Frontal cortex (tissue), 4 donors: ENCODE measurements at places on chromosomes 3 and 15.

- DNase-seq, result peak; percentile 17
Observed at GRCh38 chr15:31974855-31975829, 55.2 kb upstream of the CHRNA7 start.

- DNase-seq, result no peak
Observed at GRCh38 chr3:101249522-101249921, 70.9 kb downstream of the IMPG2 start.

- no peak for DNase-seq
Observed at GRCh38 chr15:65856821-65857455, 12.4 kb upstream of the RAB11A start.

GRCh38 chr3:16402451-16402850, 111.0 kb downstream of the RFTN1 start:
- DNase-seq, result no peak

DNA sequence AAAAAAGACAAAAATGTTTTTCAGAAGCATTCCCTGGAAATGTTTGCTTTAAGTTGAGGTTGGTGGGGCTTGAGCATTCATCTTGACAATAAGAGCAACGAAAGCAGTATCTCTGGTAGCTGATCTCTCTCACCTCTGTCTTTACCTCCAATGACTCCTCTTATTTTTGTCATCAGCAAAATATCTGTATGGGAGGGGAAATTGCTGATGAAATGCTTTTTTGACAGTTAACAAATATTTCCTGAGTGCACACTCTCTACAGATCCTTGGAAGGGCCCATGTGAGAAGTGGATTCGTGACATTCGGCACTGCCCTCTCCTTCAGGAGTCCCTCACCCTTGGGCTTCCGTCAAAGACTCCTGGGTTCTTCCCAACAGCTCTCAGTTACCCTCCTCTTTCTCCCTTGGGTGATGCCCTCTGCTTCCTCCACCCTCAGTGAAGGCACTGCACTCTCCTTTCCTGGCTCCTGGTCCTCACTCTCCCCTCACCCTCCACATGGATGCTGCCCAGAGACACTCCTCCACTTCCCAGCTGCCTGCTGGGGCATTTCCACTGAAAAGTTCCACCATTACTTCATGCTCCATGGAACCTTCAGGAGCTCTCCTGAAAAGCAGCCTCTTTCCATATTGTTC, 2.9 kb upstream of the CGNL1 start:
- DNase-seq, result no peak

- DNase-seq, result no peak
Observed at GRCh38 chr3:49198161-49198560, 26.8 kb downstream of the KLHDC8B start.

DNA sequence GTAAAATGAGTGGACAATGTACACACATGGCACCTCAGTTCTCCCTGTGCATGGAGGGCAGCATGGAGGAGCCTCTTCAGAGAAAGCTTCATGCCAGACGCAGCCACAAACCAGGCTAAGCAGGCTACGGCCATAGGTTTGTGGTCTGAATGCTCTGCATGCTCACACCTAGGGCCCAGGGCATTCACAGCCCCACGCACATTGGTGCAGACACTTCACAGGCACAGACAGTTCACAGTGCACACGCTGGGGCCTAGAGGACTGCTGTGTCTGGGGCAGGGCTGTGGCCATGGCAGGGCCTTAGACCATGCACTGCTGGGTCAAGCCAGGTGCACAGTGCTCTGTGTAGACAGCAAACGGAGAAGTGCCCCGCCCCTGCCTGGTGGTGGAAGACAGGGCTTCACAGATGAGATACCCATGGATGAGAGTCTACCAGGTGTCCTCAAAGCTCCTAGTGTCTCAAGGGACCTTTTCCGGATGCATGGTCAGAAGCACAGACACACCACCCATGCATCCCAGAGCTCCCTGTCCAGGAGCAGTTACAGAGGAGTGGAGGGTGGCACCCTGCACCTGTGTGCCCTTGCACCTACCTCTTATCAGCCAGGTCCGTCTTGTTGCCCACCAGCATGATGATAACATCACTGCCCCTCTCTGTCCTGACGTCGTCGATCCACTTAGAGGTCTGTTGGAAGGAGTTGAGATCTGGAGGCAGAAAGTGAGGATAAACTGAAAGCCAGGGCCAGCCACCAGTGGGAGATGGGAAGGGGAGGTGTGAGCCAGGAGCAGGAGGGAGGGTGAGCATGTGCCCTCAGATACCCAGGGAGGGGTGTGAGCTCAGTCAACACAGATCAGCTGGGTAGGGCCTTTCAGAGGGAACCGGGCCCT, 33.5 kb downstream of the SRPRB start:
- no peak for DNase-seq

GRCh38 chr3:80227216-80227615, 459.4 kb upstream of the ROBO1 start:
- no peak for DNase-seq

GRCh38 chr15:72197460-72198355, at the start of gene GRAMD2A:
Gene GRAMD2A, minus strand, starts transcription at chr15:72197787.
- DNase-seq, result peak; percentile 58

DNA sequence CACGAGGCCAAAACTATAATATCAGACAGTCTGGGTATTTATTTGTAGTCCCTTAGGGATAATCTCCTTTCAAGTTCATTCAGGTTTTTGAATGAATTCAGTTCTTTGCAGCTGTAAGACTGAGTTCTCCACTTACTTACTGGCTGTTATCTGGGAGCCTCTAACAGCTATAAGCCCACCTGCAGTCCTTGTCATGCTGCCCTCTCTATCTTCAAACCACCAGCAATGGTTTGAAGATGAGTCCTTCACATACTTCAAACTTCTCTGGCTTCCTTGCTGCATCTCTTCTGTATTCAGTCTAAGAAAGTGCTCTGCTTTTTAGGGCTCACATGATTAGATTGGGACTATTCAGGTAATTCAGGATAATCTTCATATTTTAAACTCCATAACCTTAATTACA, 154.5 kb upstream of the STT3B start:
- DNase-seq, result no peak

DNA sequence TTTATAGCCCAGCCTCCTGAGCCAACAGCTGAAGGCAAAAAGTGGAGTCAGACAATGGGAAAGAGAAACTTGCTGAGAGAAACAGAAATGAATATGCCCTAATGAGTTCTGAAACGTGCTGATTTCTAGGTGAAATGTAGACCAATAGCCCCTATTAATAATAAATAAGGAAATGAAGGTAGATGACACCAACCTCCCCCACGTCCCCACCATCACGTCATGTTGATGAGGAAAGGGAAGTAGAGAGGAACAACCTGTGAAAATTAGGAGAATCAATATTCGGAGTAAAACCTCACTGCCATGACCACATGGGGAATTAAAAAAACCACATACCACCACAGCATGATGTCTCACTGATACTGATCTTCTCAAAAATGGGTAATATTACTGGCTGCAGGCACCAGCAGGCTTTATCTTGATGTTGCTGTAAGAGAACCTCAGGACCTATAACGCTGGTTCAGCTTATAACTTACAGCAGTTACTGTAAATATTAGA, 64.0 kb downstream of the KAT2B start:
- DNase-seq, result no peak

DNA sequence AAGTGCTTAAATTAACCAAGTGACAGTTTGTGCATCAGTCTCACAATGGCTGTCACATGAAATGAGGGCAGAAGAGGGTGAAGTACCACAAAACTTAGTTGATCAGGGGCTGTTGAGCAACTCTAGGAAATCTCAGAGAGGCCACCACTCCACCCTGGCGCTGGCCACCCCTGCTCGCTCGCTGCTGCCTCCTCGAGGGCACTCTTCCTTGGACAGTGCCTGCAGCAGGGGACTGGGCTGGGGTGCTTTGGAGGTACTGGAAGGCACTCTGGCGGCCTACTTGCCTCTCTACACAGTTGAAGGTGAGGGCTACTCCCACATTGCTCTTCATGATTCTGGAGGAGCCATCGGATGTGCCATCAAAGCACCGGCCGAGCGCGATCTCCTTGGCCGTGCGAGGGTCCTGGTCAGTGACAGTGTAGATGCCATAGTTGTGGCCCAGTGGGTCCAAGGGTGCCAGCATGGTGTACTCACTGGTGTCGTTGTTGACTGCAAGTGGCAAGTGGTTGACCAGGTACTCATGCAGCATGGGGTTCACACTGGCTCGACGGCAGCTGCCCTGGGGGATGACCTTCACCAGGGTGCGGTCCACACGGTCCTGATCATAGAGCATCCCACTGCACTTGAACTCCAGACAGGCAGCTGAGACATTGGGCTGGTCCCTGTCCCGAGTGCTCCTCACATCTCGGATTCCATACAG, 11.6 kb upstream of the CLPX start:
- no peak for DNase-seq

- DNase-seq, result no peak
Observed at GRCh38 chr3:89947337-89947954, 840.0 kb downstream of the EPHA3 start.

GRCh38 chr3:188348435-188349244, 194.7 kb downstream of the LPP start:
- no peak for DNase-seq

GRCh38 chr3:98763819-98764418, 779 bp downstream of the ST3GAL6 start:
- DNase-seq, result no peak

GRCh38 chr15:90681480-90681879, 35.7 kb upstream of the BLM start:
- DNase-seq, result no peak

GRCh38 chr15:58556541-58556940, 124.8 kb downstream of the LIPC start:
- no peak for DNase-seq

DNA sequence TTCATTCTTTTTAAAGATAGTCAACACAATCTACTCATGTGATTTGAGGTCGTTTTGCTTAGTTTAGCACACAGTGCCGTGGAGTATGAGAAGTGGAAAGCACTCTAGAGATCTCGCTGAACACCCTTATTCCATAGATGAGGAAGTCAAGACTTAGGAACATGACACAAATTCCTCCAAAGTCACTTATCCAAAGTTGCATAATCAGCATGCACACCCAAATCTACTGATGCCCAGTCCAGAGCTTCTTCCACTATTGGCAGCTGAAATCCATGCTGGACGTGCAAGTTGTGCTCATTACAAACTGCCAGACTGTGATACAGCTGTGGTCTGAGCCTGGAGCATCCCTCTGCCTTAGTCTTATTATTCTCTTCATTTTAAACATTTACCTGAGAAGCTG, 83.5 kb upstream of the ZNF280D start:
- DNase-seq, result no peak

GRCh38 chr3:115525731-115526130, 97.6 kb upstream of the GAP43 start:
- DNase-seq, result no peak

DNA sequence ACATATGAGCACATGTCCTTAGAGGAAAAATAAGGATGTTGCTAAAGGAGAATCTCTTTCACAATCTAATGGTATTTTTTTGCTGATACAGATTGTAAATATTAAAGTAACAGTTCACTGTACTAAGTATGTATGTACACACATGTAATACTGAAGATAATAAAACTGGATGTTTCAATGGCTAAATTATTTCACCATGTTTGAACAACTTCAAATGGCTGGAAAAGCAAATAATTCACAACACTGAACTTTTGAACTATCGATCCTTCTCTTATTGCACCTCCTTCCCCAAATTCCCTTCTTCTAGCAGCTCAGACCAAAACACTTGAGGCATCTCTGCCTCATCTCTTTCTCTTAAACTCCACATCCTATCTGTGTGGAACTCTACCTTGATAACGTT, 149.5 kb downstream of the EPHA3 start:
- no peak for DNase-seq

GRCh38 chr3:177921153-177921552, 615.1 kb upstream of the KCNMB2 start:
- DNase-seq, result no peak

DNA sequence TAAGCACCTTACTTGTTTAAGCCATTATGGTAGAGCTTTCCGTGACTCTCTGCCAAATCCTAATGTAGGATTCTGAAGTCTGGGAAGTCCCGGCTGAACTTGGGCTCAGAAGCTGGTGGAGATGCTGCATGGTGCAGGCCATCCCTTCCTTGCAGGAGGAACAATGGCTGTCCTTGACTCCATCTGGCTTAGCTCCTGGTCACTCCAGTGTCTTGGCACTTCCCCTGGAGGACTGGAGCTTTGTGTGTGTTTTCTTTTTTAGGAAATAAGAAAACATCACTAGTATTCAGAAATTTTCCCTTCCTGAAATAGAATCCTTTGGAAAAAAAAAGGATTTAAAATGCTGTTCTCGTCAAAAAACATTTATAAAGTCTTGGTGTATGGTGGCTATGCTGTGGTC, 209.3 kb upstream of the ROPN1 start:
- DNase-seq, result no peak

- no peak for DNase-seq
Observed at GRCh38 chr3:14283092-14283812, 104.6 kb downstream of the LSM3 start.

GRCh38 chr15:55528812-55529211, 20.8 kb upstream of the DNAAF4 start:
- DNase-seq, result no peak

DNA sequence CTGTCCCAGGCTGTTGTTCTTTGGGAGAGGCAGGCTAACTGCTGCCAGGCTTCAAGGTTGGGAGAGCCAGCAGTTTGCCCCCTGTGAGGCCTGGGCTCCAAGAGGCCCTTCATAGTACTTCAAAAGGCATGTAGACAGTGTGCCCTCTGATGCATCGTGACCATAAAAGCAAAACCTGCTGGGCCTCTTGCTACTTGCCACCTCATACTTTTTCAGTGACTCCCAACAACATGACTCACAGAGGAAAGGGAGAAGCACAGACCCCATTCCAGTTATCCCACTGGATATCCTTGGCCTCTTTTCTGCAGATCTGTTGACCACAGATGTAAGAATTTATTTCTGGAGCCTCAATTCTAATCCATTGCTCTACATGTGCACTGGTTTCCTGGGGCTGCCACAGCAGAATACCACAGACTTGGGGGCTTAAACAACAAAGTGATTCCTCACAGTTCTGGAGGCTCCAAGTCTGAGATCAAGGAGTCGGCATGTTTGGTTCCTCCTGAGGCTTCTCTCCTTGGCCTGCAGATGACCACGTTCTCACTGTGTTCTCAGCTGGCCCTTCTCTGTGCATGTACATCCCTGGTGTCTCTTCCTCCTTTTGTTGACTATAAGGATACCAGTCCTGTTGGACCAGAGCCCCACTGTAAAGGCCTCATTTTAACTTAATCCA, 8.9 kb upstream of the NSMCE3 start:
- DNase-seq, result no peak

- no peak for DNase-seq
Observed at GRCh38 chr15:80429964-80430363, 25.8 kb downstream of the ARNT2 start.

GRCh38 chr15:66472176-66472999, 25.2 kb downstream of the SNAPC5 start:
- DNase-seq, result no peak

- DNase-seq, result no peak
Observed at GRCh38 chr3:181660337-181660736, 51.4 kb upstream of the SOX2 start.

DNA sequence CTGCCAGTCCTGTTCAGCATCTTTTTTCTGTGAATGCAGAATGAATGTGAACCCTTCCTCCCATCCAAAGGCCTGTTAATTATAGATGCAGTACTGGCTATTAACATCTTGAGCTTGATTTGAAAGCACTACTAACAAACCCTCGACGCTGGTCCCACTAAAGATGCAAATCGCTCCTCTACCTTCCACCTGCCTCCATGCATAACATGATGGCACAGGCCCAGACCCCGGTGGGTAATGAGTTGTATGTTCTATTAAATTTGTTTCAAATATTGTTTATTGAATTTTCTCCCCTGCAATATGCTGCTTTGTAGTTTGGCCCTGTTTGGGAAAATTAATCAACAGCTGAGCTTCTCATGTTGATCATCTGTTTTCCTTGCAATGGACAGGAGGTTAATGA, 69.3 kb downstream of the RAB11A start:
- no peak for DNase-seq

- DNase-seq, result no peak
Observed at GRCh38 chr15:36601497-36601932, 22.1 kb downstream of the CDIN1 start.
